ENCODE measurements at places on chromosomes 2 and 18.

DNA sequence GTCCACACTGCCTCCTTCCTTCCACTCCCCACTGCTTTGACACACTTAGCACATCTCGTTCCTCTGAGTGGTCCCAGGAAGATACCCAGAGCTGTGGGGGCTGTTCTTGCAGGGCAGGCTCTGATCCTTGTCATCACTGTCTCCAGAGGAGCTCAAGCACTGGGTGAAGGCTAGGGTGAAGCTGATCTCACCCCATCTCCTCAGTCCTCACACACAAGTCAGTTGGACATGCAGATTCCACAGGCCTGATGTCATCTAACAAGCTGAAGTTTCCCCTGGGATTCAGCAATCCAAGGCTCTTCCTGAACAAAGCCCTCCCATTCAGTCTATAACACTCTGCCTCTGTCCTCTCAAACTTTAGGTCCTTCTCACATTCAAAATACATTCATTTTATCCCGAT is 90.6 kb upstream of the RAB6C start:
- no peak for DNase-seq

GRCh38 chr2:219497495-219498279 is 1.0 kb upstream of the GMPPA start:
- DNase-seq = peak; percentile 18

- peak; percentile 25 for DNase-seq
Measured at GRCh38 chr2:9565436-9566153, 10.0 kb upstream of the ADAM17 start.

GRCh38 chr2:55547001-55547400 is 27.5 kb downstream of the CFAP36 start:
- DNase-seq = no peak

DNA sequence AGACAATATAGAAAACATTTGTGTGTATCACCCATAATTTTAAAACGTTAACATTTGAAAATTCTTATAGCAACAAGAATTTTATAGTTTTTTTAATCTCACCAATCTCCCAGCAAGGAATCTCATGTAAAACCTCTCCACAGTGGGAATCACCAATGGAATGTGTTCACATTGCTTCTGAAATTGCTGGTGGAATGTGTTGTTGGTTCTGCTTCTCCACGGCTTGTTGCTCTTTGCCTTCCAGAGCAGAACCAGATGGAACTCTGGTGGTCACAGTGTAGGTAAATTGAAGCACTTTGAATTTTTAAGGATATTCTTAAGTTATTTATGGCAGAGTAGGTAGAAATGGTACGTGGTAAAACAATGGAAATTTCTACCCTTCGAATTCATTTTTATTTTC is 35.1 kb downstream of the DCAF17 start:
- DNase-seq = no peak

- DNase-seq = no peak
Measured at GRCh38 chr2:121771976-121772742, 16.7 kb downstream of the TSN start.

GRCh38 chr2:235026649-235027557 is 75.1 kb downstream of the SH3BP4 start:
- no peak for DNase-seq

DNA sequence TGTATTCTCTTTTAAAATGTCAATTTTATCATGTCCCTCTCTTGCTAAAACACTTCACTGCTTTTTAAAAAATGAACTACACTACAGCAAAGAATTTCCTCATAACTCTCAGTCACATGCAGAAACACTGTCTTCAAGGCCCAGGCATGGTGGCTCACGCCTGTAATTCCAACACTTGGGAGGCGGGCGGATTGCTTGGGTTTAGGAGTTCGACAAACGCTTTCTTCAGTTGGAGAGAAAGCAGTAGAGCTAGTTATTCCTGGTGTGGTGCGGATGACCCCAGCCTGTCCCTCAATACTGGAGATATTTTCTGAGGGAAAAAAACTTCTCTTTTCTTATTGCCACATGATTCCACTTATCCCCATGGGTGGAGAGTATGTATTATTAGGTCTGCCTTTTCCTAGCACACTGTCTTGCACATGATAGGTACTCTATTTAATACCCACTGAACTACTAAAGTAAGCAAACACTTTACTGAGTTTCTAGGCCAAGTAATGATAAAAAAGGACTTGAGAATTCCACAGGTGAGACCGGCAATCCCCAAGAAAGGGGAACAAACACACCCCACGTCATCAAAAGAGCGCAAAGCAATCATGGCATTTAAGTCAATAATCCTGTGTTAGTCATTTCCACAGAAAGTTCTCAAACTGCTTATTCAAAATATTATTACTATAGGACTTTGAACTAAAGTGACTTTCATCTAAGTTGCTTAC is 77.1 kb downstream of the SPIRE1 start:
- DNase-seq = no peak

GRCh38 chr2:62175728-62176127 is 20.2 kb upstream of the B3GNT2 start:
- DNase-seq = no peak

DNA sequence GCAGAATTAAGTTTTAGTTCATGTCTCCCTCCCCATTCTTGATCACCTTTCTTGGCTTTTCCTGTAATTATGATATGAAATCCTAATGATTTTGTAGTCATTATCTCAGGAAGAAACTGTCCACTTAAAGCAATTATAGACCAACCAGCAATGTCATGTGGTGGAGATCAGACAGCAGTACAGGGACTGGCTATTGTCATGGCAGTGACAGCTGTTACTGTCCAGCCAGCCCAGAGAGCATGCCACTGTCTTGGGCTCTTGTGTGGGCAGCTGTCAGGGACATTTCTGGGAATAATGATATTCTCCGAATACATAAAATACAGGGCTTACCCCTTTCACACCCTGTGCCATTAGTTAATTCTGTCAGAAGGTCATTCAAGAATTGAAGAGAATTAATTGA is 355.3 kb upstream of the RAB12 start:
- DNase-seq = no peak

DNA sequence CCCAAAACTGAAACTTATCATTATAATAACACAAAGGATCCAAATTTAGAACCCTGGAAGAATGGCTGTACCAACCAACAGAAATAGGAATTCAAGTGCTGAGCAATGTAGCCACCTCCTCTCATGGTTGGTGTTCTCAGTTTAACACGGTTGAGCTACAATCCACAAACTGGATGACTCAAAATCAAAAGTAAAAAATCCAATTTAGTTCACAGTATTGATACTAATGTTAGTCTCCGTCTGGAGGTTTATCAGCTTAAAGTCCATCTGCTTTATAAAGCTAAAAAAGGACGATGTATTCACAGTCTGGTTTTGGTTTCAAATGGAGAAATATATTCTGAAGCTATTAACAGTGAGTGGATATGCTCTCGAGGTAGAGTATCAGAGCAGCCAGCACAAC is 40.5 kb downstream of the CNTNAP5 start:
- DNase-seq = no peak

GRCh38 chr2:27920148-27920885 is 29.8 kb downstream of the BABAM2 start:
- no peak for DNase-seq

GRCh38 chr18:59268721-59269562 is 4.3 kb downstream of the RAX start:
- DNase-seq = no peak

DNA sequence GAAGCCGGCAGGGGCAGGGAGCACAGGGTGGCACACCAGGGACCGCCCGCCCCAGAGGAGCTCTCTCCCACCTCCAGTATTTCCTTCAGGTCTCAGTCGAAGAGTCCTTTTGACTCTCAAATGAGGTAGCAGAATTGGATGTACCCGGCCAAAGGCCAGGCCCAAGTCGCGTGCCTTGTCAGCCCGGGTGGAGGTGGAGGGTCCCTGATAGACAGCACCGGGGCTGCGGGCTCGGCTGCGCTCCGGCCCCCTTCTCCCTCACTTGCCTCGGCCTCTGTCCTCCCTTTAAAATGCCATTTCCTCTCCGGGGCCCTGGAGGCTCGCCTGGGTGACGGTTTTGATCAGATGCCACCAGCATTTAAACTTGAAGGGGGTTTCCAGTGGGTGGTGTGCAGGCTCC is 198.9 kb upstream of the SOX11 start:
- no peak for DNase-seq

Data from substantia nigra (tissue), 51 donors.